ENCODE measurements at places on chromosomes 5 and 9. TPM values are rescaled to one million over a fixed set of nuclear protein-coding genes. Genes with fewer than 3 reads are reported as not detected.

Gene PCDHA1
- total RNA-seq, result 0.07 TPM

DNA sequence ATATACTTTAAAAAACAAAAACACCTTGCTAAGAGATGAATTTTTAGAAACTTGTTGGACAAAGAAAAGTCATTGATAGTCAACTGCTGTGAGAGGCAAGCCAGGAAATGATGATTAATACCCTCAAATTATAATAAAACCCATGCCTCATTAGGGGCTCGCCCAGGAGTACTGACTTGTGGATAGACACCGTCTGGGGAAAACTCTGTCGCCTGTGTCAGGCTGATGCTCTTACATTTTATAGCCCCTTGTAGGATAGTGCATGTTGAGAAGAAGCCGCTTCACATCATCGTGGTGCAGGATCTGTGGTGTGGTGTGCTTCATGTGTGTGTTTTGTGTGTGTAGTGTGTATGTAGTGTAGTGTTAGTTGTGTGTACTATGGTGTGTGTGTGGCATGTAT is 39.1 kb downstream of the SYK start:
- no peak overlapping the region for H3K4me3 ChIP-seq
- no peak for DNase-seq
- H3K4me1 ChIP-seq, result no peaks in the 10 kb centered on the region
- H3K27me3 ChIP-seq, result no peaks in the 10 kb centered on the region
- H3K36me3 ChIP-seq, result no peaks in the 10 kb centered on the region
- H3K27ac ChIP-seq, result no peak overlapping the region

DNA sequence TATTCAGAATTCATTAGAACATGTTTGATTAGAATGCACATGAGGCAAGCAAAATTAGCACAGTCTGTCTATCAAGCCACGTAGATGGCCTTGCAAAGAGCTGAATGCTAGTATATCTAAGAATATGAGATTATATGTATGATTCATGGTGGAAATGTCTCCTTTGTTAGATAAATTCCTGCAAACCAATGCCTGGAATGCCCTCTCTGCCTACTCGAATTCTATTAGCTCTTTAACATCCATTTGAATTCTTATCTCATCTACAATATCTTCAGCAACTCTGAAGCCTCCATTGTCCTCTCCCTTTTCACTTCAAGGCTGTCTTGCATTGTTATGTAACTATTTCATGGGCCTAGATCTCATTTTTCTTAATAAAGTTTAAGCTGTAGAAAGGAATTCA is 205.5 kb downstream of the TMC1 start:
- no peaks in the 10 kb centered on the region for H3K36me3 ChIP-seq
- no peaks in the 10 kb centered on the region for H3K27me3 ChIP-seq
- no peak overlapping the region for H3K4me3 ChIP-seq
- DNase-seq, result no peak

Gene LPAR1
- 0.47 TPM for total RNA-seq

Gene ANKRD55
- total RNA-seq, result not detected

DNA sequence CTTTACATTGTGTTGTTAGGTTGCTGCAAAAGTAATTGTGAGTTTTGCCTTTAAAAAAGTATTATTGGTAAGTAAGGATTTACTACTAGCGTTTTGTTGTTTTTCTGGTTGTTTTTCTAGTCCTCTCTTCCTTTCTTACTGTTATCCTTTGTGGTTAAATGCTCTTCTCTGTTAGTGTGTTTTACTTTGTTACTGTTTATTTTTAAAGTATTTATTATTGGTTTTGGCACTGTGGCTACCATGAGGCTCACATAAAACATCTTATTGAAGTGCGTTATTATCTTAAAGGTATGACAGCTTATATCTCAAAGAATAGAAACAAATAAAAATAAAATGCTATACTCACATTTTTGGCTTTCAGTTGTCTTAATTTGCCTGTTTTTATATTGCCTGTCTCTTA is 17.6 kb downstream of the DMXL1 start:
- DNase-seq, result no peak
- no peaks in the 10 kb centered on the region for H3K4me1 ChIP-seq
- no peaks in the 10 kb centered on the region for H3K27me3 ChIP-seq
- no peak overlapping the region for H3K27ac ChIP-seq

- H3K4me1 ChIP-seq, result peaks cover 13% of the 10 kb centered on the region
- H3K27ac ChIP-seq, result peak overlapping the region; percentile 46
- H3K27me3 ChIP-seq, result no peaks in the 10 kb centered on the region
- peak; percentile 38 for DNase-seq
Measured at GRCh38 chr5:153135411-153135810, 355.1 kb upstream of the GRIA1 start.

Gene SLC1A1
- total RNA-seq, result not detected

GRCh38 chr5:149647334-149647733 is 66.0 kb downstream of the ARHGEF37 start:
- no peaks in the 10 kb centered on the region for H3K36me3 ChIP-seq
- no peaks in the 10 kb centered on the region for H3K27me3 ChIP-seq
- no peak overlapping the region for H3K4me3 ChIP-seq

Gene TXNDC8
- not detected for total RNA-seq

GRCh38 chr5:175684931-175685330 is 27.1 kb downstream of the HRH2 start:
- H3K27me3 ChIP-seq, result peaks cover 84% of the 10 kb centered on the region
- peaks cover 7% of the 10 kb centered on the region for H3K4me1 ChIP-seq
- DNase-seq, result no peak

DNA sequence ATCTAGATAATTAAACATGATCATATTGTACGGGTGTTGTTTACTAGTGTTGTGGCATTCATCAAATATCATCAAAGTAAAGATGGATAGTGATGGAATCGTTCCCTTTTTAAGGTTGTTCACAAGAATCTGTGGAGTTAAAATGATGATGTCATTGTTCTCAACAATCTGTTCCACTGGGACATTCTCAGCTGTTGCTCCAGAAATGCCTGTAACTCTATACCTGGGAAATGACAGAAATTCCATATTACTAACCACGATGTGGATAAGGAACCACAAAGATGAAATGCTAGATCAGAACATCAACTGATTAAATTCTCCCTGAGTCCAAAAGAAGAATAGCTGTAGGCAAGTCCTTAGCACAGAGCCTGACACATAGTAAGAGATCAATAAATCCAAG is 38.0 kb downstream of the RIGI start:
- H3K4me3 ChIP-seq, result no peak overlapping the region
- H3K27me3 ChIP-seq, result no peaks in the 10 kb centered on the region
- no peak for DNase-seq

DNA sequence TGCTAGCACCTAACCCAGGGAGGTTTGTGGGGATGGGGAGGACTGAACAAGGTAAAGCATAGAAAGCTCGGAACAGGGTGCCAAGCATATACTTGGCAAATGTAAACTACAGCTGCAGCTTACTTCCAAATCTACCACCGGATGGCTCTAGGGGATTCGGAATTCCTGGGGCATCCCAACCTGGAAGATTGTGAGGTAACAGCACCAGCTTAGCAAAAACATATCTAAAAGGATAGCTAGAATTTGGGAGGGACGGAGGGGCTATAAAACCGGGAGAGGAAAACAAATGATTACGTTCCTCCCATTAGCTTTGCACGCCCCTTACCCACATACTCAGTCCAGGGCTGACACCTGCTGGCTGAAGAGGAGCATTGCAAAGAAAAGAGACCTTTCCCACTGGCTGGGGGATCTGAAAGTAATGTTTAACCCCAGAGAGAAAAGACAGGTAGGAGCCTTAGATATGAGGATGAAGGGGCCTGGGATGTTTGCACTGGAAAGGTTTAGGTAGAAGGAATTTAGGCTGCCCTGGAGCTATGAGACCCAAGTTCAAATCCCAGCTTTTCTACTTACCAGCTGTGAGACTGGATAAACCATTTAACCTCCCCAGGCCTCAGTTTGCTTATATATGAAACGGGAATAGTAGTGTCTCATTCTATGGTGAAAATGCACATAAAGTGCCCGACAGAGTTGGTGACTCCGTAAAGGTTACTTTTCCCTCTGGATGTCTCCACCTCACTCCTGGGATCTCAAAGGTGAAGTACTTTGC is 73.6 kb downstream of the FAM114A2 start:
- no peaks in the 10 kb centered on the region for H3K27me3 ChIP-seq
- peak; percentile 91 for DNase-seq
- H3K4me3 ChIP-seq, result peak overlapping the region; percentile 32

DNA sequence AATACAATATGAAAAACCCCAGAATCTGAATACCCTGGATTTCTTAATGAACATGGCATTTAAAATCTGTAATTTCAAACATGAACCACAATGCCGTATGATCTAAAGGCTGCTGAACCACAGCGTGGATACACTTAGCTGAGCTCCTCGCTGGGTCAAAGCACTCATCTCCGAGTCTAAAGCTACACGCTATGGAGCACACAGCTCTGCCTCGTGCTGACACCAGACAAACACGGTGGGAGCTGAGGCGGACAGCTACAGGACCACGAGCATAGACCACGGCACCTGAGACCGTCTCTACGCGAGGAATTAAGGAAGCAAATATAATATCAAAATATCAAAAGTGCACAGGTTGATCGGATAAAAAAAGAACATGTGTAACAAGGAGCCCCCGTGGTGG is 42.8 kb upstream of the IPPK start:
- no peak overlapping the region for H3K4me3 ChIP-seq
- DNase-seq, result no peak
- H3K27me3 ChIP-seq, result no peaks in the 10 kb centered on the region
- H3K36me3 ChIP-seq, result peaks cover 53% of the 10 kb centered on the region
- H3K27ac ChIP-seq, result peak overlapping the region; percentile 59

Gene SH3TC2
- 6.2 TPM for total RNA-seq

- DNase-seq, result no peak
- H3K4me1 ChIP-seq, result peaks cover 22% of the 10 kb centered on the region
- peak overlapping the region; percentile 77 for H3K4me3 ChIP-seq
- H3K36me3 ChIP-seq, result peaks cover 7% of the 10 kb centered on the region
- peaks cover 3% of the 10 kb centered on the region for H3K27me3 ChIP-seq
Measured at GRCh38 chr5:127517110-127517479, 345 bp upstream of the PRRC1 start.

DNA sequence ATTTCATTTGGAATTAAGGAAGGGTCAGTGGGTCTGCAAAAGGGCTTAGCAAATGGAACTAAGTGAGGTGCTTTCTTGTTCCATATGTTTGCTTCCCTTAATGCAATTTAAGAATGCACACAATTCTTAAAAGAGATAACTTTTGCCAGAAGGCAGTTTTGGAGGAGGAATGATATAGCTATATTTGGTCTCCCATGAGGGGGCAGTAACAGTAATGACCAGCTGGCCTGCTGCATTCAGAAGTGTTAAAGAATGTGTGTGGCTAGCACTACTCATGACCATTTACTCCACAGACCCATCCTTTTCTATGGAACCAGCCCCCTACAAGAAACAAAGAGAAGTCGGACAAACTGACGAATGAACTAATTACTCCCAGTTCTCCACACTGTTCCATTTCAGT is 638.9 kb downstream of the RAB3C start:
- DNase-seq, result no peak
- H3K4me1 ChIP-seq, result peaks cover 12% of the 10 kb centered on the region
- no peak overlapping the region for H3K27ac ChIP-seq
- H3K36me3 ChIP-seq, result no peaks in the 10 kb centered on the region
- no peak overlapping the region for H3K4me3 ChIP-seq
- no peaks in the 10 kb centered on the region for H3K27me3 ChIP-seq

Gene FOXI1
- not detected for total RNA-seq

- H3K4me1 ChIP-seq, result peaks cover 41% of the 10 kb centered on the region
- H3K27me3 ChIP-seq, result no peaks in the 10 kb centered on the region
- no peak overlapping the region for H3K4me3 ChIP-seq
- peak; percentile 48 for DNase-seq
- peak overlapping the region; percentile 91 for H3K27ac ChIP-seq
Measured at GRCh38 chr9:128916204-128916603, 4.6 kb upstream of the PHYHD1 start.

- peaks cover 13% of the 10 kb centered on the region for H3K36me3 ChIP-seq
- DNase-seq, result peak; percentile 88
- peaks cover 49% of the 10 kb centered on the region for H3K4me1 ChIP-seq
- peak overlapping the region; percentile 100 for H3K27ac ChIP-seq
- H3K27me3 ChIP-seq, result no peaks in the 10 kb centered on the region
- H3K4me3 ChIP-seq, result peak overlapping the region; percentile 88
Measured at GRCh38 chr5:138336952-138337684, 948 bp upstream of the FAM53C start.

DNA sequence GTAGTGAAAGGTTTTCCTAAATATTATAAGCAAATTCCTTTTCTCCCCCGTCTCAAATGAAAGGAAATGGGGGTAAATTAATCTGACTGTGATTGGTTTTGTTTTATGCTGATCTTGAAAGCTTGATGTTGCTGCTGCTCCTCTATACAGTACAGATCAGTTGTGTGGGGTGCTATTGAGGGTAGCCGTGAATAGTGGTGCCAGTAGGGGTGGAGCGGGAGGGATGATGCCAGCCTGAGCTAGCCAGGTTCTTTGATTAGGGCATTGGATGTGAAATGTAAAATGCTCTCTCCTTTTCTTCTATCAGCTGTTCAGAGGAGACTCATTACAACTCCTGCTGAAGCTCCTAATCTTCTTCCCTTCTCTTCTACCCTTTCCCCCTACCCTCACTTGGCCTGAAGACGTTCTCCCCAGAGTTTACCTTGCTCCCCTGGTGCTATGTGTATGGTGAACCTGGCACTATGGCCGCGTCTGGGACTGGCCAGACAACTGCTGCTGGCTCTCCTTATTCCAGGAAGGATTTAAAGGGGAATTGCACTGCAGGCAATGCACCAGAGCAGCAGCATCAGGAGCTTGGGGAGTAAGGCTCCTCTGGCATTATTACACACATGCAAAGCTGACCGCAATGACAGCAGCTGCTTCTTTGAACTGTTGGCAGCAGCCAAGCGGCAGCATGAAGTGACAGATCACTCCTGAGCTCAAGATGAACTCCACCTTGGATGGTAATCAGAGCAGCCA is 566 bp downstream of the GPR21 start:
- H3K27me3 ChIP-seq, result no peaks in the 10 kb centered on the region
- no peak for DNase-seq
- no peak overlapping the region for H3K27ac ChIP-seq
- peaks cover 13% of the 10 kb centered on the region for H3K4me1 ChIP-seq
- no peak overlapping the region for H3K4me3 ChIP-seq

Gene GLT6D1
- not detected for total RNA-seq
